ENCODE measurements at places on chromosomes 4 and X.

- DNase-seq: no peak
Observed at GRCh38 chrX:50815120-50815519, 1.1 kb upstream of the SHROOM4 start.

DNA sequence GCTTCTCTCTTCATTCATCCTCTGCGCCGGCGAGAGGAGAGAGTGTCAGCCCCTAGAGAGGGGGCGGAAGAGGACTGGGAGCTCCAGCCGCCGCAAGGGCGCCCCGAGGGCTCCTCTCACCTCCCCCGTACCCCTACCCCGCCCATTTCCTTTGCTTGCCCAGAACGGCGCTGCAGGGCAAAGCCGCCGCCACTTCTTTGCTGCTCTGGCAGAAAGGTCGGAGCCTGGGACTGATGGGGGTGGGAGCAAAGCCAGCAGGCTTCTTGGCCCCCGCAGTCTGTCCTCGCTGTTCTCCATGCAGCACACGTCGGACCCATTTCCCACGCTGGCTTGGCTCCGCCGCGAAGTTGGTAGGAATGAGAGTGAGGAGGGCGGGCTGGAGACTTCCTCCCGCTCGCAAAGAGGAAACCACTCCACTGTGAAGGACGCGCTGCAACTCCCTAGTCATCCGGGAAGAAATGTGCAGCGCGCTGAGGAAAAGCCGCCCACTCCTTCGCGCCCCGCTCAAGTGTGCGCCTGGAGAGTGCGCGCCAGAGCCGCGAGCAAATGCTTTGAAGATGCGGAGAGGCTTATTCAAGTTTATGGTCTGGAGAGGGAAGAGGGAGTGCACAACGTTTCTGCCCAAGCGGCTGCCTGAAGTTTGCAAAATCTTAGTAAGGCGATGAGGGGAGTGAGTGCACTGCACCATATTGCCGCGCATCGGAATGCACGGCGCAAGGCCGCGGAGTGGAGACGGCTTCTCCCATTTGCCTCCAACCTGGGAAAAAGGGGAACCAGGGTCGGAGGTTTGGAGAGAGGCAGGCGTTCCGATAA is 2.8 kb upstream of the PCDH7 start:
- no peak for DNase-seq

GRCh38 chr4:48780865-48781214 is 761 bp upstream of the FRYL start:
- no peak for DNase-seq

DNA sequence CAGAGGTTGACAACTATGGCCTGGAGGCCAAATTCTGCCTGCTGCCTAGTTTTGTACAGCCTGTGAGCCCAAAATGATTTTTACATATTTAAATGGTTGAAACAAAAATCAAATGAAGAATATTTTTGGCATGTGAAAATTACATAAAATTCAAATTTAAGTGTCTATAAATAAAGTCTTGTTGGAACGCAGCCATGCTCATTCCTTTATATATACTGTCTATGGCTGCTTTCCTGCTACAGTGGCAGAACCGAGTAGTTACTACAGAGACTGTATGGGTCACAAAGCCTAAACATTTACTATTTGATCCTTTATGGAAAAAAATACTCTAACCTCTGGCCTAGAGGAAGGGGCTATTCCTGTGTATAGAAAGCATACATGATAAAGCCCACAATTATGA is 290.4 kb downstream of the GLUD2 start:
- DNase-seq: no peak

DNA sequence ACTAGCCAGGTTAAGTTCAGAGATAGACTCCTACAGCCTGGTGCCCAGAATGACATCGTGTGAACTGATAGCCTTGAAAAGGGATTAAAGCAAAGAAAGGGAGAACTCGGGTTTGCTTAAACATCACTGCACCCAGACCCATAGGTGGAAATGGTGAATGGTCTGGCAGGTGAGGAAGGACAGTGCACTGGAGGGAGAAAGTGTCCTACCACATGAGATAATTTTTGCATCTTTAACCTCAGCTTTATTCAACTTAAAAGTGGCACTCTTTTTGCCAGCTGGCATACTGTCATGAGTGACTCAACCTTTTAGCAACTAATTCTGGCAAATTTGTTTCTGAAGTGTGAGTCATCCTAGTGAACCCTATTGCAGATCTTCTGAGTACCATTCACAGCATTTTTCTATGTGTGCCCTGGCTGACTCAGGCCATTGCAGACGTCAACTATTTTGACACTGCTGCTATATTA is 53.0 kb upstream of the DAPP1 start:
- DNase-seq: peak; percentile 9

GRCh38 chr4:72997409-72997808 is 72.1 kb downstream of the COX18 start:
- DNase-seq: no peak

- DNase-seq: no peak
Observed at GRCh38 chr4:89268679-89269078, 38.9 kb downstream of the GPRIN3 start.

DNA sequence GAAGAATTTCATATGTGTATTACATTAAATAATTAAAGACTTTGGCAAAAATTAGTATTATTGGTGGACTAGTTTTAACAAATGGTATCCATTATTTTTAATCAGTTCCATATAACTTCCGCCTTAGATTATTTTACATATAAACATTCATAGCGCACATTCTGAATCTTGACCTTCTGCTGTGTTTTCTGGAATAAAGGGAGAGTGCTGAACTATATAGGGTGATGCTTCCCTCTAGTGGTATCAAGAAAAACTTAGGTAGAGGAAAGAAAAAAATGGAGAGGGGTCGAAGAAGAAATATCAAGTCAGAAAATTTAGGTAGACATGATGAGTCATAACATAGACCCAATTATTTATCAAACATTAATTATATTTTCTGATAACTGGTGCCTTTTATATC is 155.6 kb upstream of the PACRGL start:
- no peak for DNase-seq

- no peak for DNase-seq
Observed at GRCh38 chr4:122218762-122219161, 66.6 kb downstream of the BLTP1 start.

DNA sequence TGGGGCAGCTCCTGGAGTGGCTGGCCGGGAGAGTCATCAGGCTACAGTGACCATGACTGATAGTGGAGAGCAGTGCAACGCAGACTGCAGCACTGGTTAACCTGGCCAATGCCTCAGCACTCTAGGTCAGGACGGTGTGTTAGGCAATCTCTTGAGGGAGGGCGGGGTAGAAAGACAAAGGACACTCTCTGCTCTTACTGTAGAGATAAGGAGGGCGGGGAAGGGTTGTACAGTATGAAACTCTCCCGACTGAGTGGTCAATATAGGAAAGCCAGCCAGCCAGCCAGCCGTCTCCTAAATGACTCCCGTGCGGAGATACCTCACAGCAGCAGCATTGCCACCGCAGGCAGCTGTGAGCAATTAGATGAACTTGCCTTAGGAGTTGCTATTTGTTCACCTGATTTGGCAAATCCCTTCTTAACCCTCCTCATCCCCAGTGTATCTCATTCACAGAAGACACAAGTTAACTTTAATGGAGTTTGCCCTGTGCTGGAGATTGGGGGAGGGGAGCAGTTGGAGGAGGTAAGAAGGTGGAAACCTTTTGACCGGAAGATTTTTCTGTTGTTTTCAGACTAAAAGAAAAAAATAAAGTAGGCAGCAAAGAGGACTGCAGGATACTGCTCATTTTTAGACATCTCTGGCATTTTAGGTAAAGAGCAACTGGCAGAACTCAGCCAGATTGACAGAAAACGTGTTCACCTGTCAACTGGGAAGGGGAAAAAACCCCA is 330.5 kb downstream of the HNRNPD start:
- DNase-seq: no peak

DNA sequence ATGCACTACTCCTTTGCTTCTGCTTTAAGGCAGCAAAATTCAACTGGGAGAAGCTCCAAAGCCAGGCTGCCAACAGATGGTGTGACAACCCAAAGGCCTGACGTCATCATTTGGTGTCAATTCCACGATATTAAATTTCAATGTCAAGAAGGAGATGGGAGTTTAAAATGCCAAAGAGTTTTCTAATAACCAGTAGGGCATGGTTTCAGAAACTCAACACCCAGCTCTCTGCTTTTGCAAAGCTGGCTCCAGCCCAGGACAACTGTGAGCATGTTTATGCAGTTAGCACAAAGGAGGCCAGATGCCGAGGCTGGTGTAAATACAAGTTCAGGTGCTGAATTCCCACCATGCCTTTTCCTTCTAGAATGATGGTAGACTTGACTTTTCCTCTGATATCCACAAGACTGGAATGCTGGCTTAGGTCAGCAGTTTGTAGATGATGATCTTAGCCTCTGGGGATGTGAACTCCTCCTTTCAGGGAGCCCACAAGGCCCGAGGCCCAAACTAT is 67.3 kb downstream of the AFAP1 start:
- no peak for DNase-seq

- DNase-seq: no peak
Observed at GRCh38 chr4:184513802-184514120, 39.4 kb upstream of the IRF2 start.

DNA sequence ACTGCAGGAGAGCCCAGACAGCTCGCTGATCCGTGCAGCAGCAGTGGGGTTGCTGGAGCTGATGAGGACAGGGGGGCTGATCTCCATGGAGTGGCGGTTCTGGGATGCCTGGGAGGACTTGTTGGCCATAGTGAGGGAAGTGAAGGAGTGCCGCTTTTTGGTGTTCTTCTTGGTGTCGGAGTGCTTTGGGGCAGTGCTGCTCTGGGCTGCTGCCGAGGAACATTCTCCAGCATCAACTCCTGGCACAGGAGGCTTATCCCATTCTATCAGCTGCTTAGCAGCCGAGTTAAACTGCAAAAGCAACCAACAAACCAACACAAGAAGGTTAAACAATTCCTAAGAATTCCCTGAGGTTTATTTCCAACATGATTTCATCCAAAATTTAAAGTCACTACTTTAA is 126.3 kb upstream of the CBR4 start:
- no peak for DNase-seq

GRCh38 chr4:78609580-78609979 is 58.0 kb downstream of the ANXA3 start:
- DNase-seq: no peak

DNA sequence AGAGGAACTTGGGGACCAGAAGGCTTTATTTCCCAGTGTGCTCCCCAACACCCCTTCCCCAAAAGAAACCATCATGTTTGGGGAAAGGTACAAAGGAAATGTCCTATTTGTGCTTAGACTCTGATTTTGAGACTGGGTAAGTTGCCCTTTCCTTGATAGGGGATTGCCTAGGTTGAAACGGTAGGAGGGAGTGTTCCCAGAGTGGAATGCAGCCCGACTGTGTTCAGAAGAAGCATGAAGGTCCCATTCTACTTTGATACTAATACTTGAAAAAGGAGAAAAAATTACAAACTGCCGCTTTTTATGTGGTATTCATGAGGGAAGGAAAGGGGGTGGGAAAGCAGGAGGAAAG is 32.4 kb upstream of the TMEM131L start:
- no peak for DNase-seq

DNA sequence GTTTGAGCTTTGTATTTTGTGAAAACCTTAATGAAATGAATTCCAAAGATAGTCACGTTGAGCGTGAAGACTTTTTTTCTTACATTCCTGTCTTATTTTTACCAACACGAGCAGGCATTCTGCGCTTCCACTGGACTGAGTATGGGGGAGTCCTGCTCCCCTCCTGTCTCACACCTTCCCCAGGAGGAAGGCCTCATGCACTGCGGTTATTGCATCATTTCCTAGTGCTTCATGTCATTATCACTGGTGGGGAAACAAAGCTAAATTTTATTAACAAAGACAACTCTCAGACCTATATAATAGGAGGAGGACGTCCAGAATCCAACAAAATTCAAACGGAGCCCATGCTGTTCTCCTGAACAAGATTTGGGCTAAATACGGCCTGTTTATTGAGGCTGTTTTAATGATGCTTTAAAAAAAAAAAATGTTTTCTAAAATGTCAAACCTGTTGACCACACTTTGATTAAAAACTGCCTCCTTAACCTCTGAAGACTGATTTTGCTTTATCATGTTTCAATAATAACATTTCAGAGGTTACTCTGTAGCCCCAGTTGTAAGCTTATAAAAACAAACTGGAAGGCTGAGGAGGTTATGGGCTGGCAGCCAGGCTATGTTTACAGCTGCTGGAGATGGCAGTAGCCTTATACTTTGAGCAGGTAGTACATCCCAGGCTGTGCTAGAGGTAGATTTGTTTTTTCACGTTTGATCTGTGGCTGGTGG is 118.0 kb downstream of the SOWAHB start:
- no peak for DNase-seq

- DNase-seq: no peak
Observed at GRCh38 chr4:41374490-41374889, 117.8 kb downstream of the UCHL1 start.

- no peak for DNase-seq
Observed at GRCh38 chrX:69600182-69600581, 15.7 kb upstream of the EDA start.

DNA sequence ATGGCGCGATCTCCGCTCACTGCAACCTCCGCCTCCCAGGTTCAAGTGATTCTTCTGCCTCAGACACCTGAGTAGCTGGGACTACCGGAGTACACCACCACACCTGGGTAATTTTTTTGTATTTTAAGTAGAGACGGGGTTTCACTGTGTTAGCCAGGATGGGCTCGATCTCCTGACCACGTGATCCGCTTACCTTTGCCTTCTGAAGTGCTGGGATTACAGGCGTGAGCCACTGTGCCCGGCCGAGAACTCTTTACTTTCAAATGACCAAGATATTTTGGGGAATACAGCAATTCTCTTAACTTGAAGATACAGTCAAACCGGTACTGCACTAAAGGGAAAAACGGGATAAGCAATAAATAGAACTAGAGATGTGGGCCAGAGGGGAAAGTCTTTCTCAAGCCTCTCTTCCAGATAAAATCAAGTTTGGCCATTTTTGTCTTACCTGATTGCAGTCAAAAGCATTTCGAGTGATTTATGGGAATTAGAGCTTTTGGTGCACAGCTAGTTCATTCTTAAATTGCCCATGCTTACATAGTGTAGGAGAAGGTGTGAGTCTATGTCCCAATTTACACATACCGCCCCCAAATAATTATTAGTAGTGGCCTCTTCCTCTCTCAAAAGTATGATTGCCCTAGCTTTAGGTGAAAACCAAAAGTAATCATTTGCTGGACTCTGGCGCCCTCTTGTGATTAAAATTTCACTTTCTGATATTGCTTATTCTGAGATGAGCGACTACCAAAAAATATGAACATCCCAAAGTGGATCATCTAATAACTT is 53.2 kb upstream of the ABCG2 start:
- no peak for DNase-seq

GRCh38 chr4:7956270-7956808 is 16.7 kb upstream of the AFAP1 start:
- DNase-seq: no peak

- DNase-seq: no peak
Observed at GRCh38 chr4:104559502-104559901, 64.8 kb upstream of the CXXC4 start.

- DNase-seq: no peak
Observed at GRCh38 chr4:121777625-121778024, 12.7 kb upstream of the SMIM43 start.

All from stimulated activated CD4-positive, alpha-beta T cell treated with anti-CD3 and anti-CD28 coated beads, TNF-alpha, amount 100 ng/mL, for 24 hours (primary cell).